ENCODE measurements at places on chromosomes 3 and 15.

GRCh38 chr15:66581972-66582537 is 16.3 kb upstream of the LCTL start:
- DNase-seq: no peak

GRCh38 chr3:188294823-188295487 is 141.0 kb downstream of the LPP start:
- DNase-seq: no peak

- DNase-seq: no peak
These were observed 515.1 kb downstream of the GABRG3 start for GRCh38 chr15:27486051-27486450.

DNA sequence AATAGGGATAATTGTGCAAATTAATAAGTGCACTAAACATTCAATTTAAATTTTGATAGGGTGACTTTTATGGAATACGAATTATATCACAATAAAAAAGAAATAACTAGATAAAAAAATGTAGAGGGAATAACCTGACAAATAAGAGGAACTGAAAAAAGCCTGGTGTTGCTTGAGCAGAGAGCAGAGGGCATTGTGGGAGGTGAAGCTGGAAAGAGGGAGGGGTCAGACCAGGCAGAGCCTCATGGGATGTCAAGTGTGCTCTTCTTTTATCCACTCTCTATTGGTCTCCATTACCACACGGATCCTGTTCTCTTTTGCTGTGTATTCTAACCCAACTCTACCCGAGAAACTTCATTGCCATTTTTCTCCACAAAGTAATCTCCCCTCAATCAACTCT is 264.0 kb upstream of the CRBN start:
- no peak for DNase-seq

DNA sequence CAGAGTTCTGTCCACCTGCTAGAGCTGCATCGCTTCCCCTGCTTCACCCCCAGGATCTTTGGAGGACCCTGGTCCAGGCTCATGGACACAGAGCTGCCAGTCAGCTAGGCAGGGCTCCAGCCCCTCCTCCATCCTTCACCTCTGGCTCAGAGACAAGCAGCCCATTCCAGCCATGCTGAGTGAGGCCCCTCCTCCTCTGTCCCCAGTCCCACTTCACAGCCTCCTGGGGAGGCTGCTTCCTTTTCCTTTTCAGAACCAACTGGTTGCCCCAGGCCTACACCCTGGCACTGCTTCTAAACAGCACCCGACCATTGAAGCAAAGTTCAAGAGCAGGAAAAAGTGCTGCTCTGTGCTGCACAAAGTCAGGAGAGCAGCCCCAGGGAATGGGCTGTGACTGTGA is 22.2 kb downstream of the IQSEC1 start:
- no peak for DNase-seq

DNA sequence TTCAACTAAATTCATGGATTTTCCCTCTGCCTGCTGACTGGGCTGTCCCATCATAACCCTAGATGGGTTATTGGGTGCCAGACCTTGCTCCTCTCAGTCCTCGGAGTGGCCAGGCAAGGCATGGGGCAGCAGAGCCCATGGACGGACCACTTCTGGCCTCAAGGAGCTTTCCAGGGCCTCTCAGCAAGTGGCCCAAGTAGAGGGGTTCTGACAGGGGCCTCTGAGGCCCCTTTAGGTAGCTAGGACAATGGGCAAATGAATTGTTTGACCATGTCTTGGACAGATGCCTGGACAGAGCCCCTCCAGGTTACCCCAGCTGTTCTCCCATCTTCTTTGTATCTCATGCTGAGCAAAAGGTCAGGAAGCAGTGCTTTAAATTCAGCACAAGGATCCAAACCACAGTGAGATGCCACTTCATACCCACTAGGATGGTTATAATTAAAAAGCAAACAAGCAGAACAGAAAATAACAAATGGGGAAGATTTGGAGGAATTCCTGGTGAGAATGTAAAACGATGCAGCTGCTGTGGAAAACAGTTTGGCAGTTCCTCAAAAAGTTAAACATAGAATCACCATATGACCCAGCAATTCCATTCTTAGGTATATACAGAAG is 61.6 kb downstream of the SPSB4 start:
- DNase-seq: no peak

DNA sequence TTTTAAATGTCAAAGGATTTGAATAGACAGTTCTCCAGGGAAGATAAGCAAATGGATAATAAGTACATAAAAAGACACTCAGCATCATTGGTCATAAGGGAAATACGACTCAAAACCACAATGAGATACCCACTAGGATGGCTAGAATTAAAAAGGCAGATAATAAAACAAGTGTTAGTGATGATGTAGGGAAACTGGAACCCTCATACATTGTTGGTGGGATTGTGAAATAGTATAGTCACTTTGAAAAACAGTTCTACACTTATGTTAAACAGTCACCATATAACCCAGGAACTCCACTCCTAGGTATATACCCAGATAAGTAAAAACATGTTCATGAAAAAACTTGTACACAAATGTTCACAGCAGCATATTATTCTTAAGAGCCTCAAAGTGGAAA is 72.5 kb downstream of the GPR156 start:
- no peak for DNase-seq

DNA sequence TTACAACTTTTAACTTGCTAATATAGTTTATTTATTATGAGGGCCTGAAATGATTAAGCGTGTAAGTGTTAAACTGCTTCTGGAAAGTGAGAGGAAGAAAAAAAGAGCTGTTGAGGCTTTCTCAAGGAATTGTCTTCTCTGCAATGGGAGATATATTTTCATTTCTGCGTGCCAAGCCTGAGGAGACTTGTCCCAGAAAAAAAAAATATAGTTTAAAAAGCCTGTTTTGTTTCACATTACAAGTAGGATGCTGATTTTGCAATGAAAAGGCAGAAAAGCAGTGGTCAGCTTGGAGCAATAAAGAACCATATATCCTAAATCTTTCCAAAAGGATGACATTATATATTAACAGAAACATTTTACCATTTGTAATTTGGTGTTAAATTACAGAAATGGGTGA is 115.5 kb downstream of the GMNC start:
- DNase-seq: no peak

DNA sequence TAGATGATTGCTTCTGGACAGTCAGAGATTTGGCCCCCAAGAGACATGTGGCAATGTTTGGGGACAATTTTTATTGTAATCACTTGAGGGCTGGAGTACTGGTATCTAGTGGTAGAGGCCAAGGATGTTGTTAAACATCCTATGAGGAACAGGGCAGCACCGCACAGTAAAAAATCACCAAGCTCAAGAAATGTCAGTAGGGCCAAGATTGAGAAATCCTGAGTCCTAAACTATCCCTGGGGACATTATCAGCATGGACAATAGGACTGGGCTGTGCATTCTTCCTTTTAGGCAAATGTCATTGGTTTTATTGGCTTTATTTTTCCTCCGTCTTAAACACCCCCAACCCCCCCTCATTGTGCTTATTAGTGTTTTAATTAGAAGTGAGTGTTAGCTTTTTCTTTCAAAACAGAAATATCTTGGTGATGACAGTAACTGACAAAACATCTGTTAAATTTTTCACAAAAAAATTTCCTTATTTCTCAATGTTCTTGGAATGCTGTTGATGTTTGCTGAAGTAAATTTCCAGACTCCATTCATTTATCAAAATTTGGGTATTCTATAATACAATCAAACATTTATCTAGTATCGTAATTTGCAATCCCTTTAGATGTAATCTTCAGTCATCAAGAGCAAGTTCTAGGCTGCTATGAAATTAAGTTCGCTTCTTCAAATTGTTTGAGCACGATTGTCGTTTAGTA is 944.4 kb downstream of the VGLL3 start:
- no peak for DNase-seq

DNA sequence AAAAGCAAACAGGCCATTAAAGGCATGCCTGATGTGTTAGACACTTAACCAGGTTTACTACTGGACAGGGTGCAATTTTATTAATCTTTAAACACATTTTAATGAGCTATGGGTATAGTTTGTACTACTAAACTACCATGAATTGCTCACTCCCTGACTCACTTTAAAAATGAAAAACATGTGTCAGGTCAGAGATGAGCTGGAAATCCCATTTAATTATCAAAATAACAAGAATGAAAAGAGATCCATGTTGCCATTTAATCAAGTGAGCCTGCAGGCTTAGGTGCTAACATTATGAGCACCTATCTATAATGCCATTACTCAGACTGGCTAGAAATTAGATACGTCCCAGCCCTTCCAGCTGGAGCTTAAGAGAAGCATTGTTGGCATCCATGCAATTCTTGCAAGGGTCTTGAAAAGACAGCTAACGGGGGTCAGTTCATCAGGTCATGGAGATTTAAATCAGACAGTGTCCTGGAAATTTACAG is 224.4 kb downstream of the THRB start:
- DNase-seq: no peak

GRCh38 chr15:95826412-95827195 is 503.9 kb upstream of the NR2F2 start:
- DNase-seq: no peak

- no peak for DNase-seq
These were observed 8.5 kb upstream of the DAG1 start for GRCh38 chr3:49461443-49462171.

- DNase-seq: no peak
These were observed 56.2 kb downstream of the ROBO2 start for GRCh38 chr3:77096145-77096544.

GRCh38 chr3:25000971-25001591 is 427.0 kb upstream of the RARB start:
- no peak for DNase-seq

DNA sequence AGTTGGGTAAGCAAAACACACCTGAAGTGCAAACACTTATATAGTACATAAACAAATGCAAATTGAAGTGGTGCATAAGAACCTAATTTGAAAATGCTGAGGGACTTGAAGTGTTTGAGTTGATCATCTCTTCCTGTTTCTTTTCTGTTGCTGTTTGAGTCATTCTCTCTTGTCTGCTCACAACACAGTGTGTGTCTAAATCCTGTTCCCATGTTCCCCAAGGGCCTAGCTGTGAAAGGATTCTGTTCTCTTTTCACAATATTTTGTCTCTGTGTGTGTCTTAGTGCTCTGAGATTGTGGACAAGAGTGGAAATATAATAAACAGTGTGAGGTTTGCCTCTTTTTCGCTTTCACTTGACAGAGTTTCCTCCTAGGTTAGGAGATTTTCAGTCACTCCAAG is 6.1 kb downstream of the CD96 start:
- no peak for DNase-seq

GRCh38 chr3:131386429-131387165 is 5.0 kb downstream of the NUDT16 start:
- no peak for DNase-seq

- no peak for DNase-seq
These were observed 102.8 kb downstream of the STRIT1 start for GRCh38 chr3:155190691-155191090.

DNA sequence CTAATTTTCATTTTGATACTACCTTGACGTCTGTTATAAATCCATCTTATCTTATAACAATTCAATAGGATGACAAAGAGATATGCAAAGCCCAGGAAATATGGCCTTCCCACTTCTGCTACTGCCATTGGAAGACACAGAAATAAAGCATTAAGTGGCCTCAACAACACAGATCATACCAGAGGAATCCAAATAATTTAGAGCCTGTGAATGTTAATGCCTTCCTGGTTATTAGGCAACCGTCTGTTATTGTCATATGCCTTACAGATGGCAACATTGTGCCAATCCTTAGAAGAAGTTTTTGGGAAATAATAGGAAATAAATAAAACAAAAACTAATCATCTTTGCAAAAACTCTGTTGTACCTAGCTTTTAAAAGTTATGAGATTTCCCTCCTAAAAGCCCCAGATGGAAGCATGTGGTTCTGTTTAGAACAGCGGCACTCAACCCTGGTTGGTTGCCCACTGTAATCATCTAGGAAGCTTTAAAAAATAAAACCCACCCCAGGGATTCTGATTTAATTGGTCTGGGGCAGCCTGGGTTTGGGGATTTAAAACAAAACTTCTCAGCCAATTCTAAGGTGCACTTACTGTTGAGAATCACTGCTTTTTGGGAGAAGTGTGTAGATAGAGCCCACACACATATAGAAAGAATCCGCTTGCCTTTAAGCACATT is 704.8 kb upstream of the CFAP20DC start:
- DNase-seq: no peak

GRCh38 chr3:140206196-140207040 is 271.4 kb downstream of the CLSTN2 start:
- DNase-seq: no peak

Measured in hypothalamus (tissue), 51 donors.